ENCODE measurements at places on chromosomes 11 and 22. TPM values are rescaled to one million over a fixed set of nuclear protein-coding genes. Genes with fewer than 3 reads are reported as not detected.

The EIF4G2 gene
- total RNA-seq = 508 TPM

GRCh38 chr11:130872981-130873380, 43.3 kb downstream of the SNX19 start:
- no peak for DNase-seq

DNA sequence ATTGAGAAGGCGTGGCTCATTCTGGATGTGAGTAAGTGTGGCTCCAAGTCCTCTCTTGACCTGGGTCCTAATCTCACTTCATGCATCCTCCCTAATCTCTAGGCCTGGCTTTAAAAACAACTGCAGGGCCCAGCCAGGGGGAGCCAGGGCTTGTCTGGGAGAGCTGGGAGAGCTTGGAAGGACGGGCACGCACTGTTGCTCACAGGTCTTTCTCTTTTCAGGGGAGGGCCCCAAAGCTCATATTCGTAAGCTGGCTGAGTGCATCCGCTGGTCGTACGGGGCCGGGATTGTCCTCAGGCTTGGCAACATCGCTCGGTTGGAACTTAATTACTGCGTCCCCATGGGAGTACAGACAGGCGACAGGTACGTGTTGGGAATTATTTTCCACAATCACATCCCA, 34.1 kb upstream of the PARVB start:
- no peak for DNase-seq

DNA sequence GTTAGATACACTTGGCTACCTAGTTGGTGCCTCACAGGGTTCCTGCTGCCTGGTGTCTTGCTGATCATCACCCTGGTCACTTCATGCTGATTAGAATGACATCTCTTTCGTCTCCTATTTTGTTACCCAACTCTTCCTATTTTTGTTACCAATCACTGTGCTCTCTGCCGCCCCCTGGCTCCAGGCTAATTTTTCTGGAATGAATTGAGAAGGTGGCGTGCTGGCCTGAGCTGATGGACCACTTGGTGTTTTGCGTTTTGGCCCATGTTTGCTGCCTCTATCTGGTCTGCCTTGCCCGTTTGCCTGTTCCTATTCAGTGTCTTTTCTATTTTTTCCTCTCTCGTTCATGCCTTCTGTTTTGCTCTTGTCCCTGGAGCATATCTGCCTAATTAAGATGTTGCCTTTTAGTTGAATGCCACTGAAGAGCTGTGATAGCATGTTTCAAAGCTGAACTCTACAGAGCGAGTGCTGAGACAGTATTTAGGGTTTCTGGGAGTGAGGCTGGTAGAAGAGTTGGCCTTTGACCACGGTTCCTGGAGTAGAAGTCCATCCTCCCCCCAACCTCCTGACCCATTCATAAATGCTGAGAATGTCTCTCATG, 5.9 kb upstream of the ATF4 start:
- DNase-seq = no peak

DNA sequence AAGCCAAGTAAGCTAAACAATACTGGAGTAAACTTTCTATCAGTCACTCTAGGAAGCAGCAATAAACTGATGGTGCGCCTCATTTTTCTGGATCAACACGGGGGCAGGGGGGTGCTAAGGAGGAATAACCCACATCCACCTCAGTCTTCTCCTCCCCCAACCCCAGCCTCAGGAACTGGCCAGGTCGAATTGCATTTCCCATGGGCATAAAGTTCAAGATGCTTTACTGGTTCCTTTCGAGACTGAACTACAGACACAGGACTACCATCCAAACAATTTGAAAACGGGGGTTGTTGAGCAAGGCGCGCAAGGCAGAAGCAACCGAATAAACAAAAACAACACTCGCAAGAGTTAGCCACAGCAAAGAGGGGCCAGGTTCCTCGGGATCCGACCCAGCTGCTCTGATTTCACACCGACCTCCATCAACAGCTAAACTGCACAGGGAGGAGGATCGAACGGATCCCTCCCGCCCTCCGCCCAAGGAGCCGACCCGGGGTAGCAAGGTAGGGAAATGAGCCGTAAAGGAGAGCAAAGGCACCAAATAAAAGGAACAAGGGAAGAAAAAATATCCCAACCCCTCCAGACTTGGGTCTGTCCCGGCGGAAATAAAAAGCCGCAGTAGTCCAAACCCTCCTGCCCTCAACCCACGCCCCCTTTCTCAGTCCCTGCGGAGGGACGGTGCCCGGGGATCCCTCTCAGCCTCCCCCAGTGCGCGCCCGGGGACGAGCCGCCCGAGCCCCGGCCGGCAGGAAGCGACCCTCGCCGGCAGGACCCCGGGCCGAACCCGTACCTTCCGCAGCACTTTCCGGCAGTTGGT, 801 bp downstream of the SESN3 start:
- DNase-seq = peak; percentile 92

Measured in esophagus muscularis mucosa (tissue), 4 donors.